ENCODE measurements at places on chromosomes 16 and 17.

DNA sequence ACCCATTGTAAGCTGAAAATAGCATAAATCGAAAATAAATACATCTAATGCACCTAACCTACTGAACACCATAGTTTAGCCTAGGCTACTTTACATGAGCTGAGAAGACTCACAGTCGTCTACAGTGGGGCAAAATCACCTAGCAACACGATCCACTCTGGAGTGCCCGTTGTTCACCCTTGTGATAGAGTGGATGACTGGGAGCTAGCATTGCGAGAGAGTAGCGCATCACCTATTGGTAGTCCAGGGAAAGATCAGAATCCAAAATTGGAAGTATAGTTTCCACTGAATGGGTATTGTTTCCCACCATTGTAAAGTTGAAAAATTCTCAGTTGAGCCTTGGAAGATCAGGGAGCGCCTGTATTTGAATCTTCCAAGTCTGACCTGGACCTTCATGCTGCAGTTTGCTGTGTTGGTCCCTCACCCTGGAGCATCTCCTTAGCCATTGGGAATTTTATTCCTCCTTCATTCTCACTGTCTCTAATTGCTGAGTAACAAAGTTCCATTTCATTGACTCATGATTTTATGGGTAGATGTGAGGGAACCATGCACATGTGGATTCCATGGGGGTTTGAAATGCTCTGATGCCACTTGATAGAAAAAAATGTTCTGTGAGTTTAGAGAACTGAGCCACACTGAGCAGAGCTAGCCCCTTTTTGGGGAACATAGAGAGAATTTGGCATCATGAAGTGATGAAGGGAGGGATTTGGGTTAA lies 19.6 kb downstream of the AKAP1 start:
- no peak for DNase-seq

DNA sequence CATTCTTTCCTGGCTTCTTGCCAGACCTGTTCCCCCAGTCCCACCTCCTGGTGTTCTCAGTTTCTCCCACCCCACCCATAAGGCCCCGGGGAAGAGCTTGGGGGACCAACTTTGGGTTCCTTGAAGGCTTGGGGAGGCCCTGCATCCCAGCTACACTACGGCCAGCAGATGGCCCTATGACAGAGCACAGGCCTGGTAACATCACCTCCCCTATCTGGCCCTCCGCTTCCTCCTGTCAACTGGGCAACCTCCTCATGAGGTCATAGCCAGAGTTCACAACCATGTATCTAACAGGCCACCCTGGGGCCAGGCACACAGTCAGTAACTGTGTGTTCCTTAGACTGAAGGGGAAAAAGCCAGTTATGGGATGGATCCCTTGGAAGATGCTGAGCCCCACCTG lies 31.4 kb downstream of the MYO15A start:
- no peak for DNase-seq

DNA sequence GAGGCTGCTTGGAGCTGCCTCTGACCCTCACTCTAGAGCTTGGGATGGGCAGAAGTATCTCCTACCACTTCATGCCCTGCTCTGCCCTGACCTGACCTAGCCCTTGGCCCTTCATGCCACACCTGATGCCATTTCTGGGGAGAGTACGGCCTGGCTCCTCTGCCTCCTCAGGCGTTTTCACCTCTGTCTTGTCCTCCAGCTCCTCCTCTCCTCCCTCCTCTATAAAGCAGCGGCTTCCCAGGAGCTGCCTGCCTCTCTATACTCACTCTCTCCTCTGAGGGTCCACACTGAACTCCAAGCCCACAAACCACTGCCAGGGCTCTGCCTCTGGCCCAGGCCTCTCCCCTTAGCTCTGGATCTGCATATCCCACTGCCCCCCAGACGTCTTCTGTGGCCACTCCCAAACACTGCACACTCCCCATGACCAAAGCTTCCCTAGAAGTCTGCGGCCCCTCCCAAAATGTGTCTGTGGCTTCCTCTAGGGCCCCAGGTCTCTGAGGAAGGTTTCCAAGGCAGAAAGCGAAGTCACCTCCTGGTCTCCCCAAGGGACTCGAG lies 52.6 kb downstream of the PITPNM3 start:
- DNase-seq = no peak

DNA sequence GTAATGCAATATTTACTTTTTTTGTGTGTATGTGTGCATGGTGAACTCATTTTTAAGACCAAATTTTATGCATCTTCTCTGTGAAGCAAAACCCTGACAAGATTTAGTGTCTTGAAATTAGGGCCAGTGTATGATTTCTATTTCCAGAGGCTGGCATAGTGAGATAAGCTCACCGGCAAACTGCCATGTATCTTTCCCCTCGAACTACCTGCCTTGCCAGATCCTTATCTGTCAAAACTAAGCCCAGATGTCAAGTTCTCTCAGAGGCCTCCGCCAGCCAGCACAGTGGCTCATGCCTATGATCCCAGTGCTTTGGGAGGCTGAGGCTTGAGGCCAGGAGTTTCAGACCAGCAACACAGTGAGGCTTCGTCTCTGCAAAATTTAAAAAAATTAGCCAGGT lies 10.0 kb downstream of the USP32 start:
- no peak for DNase-seq

Measured in activated CD4-positive, alpha-beta T cell treated with anti-CD3 and anti-CD28 coated beads, Interleukin-2, amount 10 ng/mL, durations not matched to agents 24 days and 14 days (primary cell).